ENCODE measurements at places on chromosomes 13 and 19. TPM values are rescaled to one million over a fixed set of nuclear protein-coding genes. Genes with fewer than 3 reads are reported as not detected.

DNA sequence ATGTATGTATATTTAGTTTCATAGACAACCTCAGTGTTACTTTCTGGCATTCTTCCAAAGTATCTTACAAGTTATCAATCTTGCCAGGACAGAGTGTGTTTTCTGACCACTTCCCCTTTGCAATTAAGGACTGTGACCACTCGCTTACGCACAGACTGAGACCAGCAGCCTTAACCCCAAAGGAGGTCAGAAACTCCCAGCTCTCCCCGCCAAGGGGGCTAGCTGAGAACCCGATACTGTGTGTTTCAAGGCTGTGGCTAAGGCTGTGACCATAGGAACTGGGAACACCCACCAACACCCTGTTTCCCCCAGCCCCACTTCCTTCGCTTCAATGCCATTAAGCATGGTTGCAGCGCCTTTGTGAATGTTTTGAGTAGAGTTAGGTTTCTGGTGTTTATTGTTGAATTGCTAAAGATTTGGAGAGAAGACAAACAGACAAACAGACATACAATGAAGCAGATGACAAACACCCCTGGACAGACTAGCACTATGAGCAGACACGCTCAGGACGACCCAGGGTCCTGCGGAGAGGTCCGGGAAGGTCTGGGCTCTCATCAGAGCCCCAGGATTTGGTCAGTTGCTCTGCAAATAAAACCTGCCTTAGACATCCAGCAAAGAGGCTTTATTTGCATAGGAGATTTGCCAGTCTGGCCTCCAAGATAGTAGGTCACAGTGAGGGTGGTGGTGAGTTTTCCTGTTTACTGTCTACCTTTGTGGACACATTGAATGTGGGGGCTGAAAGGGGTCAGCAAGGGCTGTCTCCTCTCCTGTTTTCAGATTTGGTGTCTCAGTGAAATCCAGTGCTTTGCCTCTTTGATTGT is 25.0 kb upstream of the TNFSF11 start:
- peaks cover 38% of the 10 kb centered on the region for H3K4me1 ChIP-seq
- peak overlapping the region; percentile 38 for H3K4me3 ChIP-seq
- H3K36me3 ChIP-seq, result no peaks in the 10 kb centered on the region
- H3K27ac ChIP-seq, result no peak overlapping the region

DNA sequence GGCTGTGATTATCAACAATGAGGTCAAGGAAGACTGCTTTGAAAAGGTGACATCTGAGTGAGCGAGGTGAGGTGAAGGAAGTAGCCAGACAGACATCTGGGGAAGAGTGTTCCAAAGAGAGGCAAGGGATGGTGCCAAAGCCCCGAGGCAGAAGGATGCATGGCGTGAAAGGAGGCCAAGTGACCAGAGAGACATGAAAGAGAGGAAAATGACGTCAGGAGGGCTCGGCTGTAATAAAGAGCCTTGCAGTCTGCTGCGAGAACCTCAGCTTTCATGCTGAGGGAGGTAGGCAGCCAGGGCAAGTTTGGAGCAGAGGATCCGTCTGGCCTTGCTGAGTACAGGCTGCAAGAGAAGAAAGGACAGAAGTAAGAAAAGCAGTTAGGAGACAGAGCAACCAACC is 50.8 kb downstream of the FOXO1 start:
- no peaks in the 10 kb centered on the region for H3K27me3 ChIP-seq
- DNase-seq, result no peak
- peaks cover 99% of the 10 kb centered on the region for H3K4me1 ChIP-seq
- no peak overlapping the region for H3K4me3 ChIP-seq

DNA sequence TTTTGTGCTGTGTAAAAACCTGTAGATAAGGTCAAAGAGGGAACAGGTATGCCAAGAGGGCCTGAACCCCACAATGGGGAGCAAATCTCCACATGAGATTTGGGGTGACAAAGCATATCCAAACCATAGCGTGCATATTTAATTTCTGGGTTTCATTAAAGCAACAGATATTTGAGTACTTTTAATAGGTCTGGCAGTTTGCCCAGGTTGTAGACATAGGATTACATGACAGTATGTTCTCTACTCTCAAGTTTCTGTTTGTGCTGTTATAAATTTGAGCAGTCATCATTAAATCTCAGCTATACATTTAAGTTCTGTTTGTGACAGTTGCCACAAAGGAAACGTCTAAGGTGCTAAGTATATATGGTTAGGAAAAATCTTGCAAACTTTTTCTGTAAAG is 236.4 kb downstream of the ATP8A2 start:
- H3K4me3 ChIP-seq, result no peak overlapping the region
- DNase-seq, result no peak
- peaks cover 8% of the 10 kb centered on the region for H3K4me1 ChIP-seq
- H3K27me3 ChIP-seq, result peaks cover 20% of the 10 kb centered on the region

DNA sequence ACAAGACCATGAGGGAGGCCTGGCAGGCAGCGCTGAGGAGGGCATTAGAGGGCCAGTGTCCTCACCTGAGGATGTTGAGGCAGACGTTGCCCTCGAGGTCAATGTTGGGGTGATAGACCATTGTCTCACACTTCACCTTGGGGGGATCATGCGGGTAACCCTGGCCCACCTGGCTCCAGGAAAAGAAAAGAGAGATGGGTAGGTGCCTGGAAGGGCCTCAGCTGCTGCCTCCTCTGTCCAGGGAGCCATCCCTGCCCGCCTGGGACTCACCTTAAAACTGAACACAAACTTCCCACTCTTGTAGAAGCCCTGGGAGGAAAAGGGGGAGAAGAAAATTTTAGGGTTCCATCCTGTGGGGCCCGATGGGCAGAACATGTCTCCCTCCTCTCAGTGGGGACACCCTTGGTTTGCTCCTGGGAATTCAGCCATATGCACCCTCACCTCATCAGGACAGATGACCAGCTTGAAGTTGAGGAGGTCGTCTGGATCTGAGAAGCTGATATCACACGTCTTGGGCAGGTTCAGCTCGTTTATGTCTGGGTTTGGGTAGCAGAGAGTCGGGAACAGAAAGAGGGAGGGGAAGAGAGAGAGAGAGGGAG is 1.7 kb downstream of the UBE2M start:
- DNase-seq, result no peak
- H3K4me1 ChIP-seq, result peaks cover 73% of the 10 kb centered on the region
- H3K4me3 ChIP-seq, result peak overlapping the region; percentile 99
- peak overlapping the region; percentile 97 for H3K27ac ChIP-seq
- H3K27me3 ChIP-seq, result no peaks in the 10 kb centered on the region

DNA sequence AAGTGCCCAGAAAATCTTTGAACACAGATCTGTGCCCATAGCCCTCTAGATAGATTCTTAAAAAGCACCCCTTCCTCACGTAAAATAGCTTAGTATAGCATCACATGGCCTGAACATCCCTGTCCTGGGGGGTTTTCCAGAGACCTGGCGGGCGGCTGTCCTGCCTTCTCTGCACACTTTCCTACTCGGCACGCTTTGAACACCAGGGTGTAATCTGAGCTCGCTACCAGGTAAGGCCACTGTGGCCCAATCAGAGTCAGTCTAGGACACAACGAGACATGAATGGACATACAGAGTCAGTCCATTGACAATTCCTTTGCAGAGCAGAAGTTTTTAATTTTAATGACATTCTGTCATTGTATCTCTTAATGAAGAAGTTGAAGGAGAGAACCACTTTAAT is 8.1 kb downstream of the CYP2A13 start:
- peaks cover 3% of the 10 kb centered on the region for H3K36me3 ChIP-seq
- DNase-seq, result no peak
- no peak overlapping the region for H3K27ac ChIP-seq
- H3K4me3 ChIP-seq, result no peak overlapping the region
- no peaks in the 10 kb centered on the region for H3K4me1 ChIP-seq
- peaks cover 30% of the 10 kb centered on the region for H3K27me3 ChIP-seq

GRCh38 chr13:36432106-36432544 is at the start of gene CCNA1:
TSS of gene CCNA1 (plus strand) at chr13:36432495. CDS start at chr13:36433057, 562 bp downstream.
- peak; percentile 27 for DNase-seq
- H3K36me3 ChIP-seq, result no peaks in the 10 kb centered on the region
- peaks cover 71% of the 10 kb centered on the region for H3K27me3 ChIP-seq
- no peak within 1 kb of the TSS for H3K27ac ChIP-seq
- peaks cover 8% of the 10 kb centered on the region for H3K4me1 ChIP-seq

GRCh38 chr19:38852231-38853044 is 2.7 kb upstream of the HNRNPL start:
- H3K36me3 ChIP-seq, result peaks cover 21% of the 10 kb centered on the region
- H3K27me3 ChIP-seq, result no peaks in the 10 kb centered on the region
- H3K4me3 ChIP-seq, result peak overlapping the region; percentile 89
- H3K27ac ChIP-seq, result peak overlapping the region; percentile 55
- peaks cover 40% of the 10 kb centered on the region for H3K4me1 ChIP-seq
- DNase-seq, result peak; percentile 69

DNA sequence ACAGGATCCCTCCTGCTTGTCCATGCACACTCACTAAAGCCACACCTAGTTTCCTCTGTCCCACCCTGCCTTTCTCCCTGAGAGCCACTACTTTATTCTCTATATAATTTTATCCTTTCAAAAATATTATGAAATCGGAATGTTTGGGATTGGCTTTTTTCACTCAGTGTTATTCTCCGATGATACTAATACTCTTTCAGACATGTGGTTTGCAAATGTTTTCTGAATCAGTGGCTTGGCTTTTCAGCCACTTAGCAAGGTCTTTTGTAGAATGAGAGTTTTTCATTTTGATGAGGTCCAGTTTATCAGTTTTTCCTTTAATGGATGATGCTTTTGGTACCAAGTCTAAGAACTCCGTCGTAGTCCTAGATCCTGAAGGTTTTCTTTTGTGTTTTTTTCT is 11.6 kb downstream of the SPATA13 start:
- no peak for DNase-seq
- H3K4me3 ChIP-seq, result no peak overlapping the region
- peaks cover 11% of the 10 kb centered on the region for H3K36me3 ChIP-seq
- no peak overlapping the region for H3K27ac ChIP-seq

DNA sequence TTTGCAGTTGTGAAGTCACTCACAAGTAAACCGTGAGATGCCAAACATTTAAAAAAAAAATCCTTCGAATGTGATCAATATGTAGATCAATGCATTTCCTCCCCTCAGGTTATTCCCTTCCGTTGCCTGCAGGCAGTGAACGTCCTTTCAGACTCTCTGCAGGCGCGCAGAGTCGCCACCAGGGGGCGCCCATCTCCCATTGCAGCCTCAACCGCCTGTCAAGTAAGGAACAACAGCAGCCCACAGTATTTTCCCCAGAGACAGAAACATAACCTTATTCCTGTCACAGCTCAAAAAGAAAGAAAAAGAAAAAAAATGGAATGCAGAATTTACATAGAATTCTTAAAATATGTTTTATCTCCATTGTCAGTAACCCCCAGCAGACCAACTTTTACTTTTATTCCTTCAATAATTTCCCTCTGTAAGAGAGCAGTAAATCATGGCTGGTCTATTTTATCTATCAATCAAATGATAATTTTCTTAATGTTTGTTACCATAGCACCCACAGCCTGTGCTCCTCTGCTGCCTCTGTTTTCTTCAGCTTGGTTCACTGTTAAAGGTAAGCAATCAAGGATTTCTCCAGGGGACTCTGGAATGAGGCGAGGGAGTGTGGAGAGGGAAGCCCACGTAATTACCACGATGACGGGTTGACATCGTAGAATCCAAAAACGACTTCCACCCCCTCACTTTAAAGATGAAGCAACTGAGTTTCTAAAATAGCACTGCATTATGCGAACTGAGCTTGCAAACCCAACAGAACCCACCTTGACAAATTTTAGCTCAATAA is 637.6 kb upstream of the ARGLU1 start:
- no peak overlapping the region for H3K27ac ChIP-seq
- peaks cover 7% of the 10 kb centered on the region for H3K27me3 ChIP-seq
- no peaks in the 10 kb centered on the region for H3K4me1 ChIP-seq

DNA sequence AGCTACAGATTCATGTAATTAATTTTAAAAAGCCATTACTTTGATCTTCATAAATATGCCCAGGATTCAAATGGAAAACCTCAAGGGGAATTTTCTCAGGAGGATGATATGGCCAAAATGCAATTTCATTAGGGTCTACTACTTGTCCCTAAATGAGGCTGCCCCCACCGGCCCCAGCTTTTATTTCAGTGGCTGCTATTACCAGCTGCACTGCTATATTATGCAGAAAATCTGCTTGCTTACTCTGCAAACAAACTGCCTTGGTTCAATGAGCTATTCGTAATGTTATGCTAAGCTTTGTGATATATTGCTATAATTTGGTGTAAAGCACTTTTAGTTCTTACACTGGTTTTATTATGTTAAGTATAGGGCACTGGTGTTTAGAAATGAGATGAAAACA is 137.3 kb upstream of the TMTC4 start:
- DNase-seq, result no peak
- H3K36me3 ChIP-seq, result no peaks in the 10 kb centered on the region
- no peak overlapping the region for H3K27ac ChIP-seq
- H3K27me3 ChIP-seq, result peaks cover 42% of the 10 kb centered on the region
- no peaks in the 10 kb centered on the region for H3K4me1 ChIP-seq

- H3K4me3 ChIP-seq, result no peak overlapping the region
- H3K36me3 ChIP-seq, result no peaks in the 10 kb centered on the region
- no peak overlapping the region for H3K27ac ChIP-seq
- DNase-seq, result no peak
Measured at GRCh38 chr13:44040818-44041100, 161.1 kb downstream of the LACC1 start.

DNA sequence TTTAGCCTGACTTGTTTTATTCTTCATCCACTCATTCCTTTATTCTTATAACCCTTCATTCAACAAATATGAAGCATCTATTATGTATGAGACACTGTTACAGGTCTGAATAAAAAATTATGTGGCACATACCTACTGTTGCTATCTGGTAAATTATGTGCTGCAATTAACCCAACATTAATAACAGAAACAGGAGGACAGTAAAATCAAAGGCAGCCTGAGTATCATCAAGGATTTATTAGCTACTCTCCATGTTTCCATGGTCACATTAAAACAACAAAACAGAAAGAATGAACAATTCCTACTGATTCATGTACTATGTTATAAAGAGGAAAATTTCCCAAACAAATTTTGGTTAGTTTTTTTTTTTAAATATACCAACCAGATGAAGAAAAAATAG is 43.9 kb downstream of the RAP2A start:
- H3K4me1 ChIP-seq, result no peaks in the 10 kb centered on the region
- no peak overlapping the region for H3K4me3 ChIP-seq
- no peaks in the 10 kb centered on the region for H3K27me3 ChIP-seq
- no peak for DNase-seq
- H3K27ac ChIP-seq, result no peak overlapping the region

GRCh38 chr19:42552086-42553065 is 24.1 kb upstream of the CEACAM1 start:
- H3K27ac ChIP-seq, result no peak overlapping the region
- no peaks in the 10 kb centered on the region for H3K4me1 ChIP-seq
- no peak overlapping the region for H3K4me3 ChIP-seq

GRCh38 chr19:4372165-4373012 is 28.0 kb downstream of the SH3GL1 start:
- DNase-seq, result no peak
- no peaks in the 10 kb centered on the region for H3K36me3 ChIP-seq
- H3K4me3 ChIP-seq, result no peak overlapping the region
- H3K27me3 ChIP-seq, result no peaks in the 10 kb centered on the region

- peaks cover 33% of the 10 kb centered on the region for H3K4me1 ChIP-seq
- H3K4me3 ChIP-seq, result peak overlapping the region; percentile 72
- peak overlapping the region; percentile 71 for H3K27ac ChIP-seq
- peaks cover 45% of the 10 kb centered on the region for H3K36me3 ChIP-seq
Measured at GRCh38 chr19:58279925-58280316, 1.2 kb downstream of the ZNF8 start.

The NLRP11 gene
- not detected for total RNA-seq

The ZNF224 gene
- total RNA-seq, result 23.6 TPM

The PCDH17 gene
- 0.07 TPM for total RNA-seq

The OVOL3 gene
- total RNA-seq, result not detected

The NCCRP1 gene
- not detected for total RNA-seq

The STAP2 gene
- 8.3 TPM for total RNA-seq

Measured in activated T-cell treated with anti-CD3 and anti-CD28 coated beads, Interleukin-2, amount 50 U/mL, for 72 hours (primary cell).